ENCODE measurements at places on chromosomes 6 and 20.

GRCh38 chr6:22747571-22747970 lies 178.2 kb downstream of the HDGFL1 start:
- no peak overlapping the region for H3K27ac ChIP-seq
- H3K4me3 ChIP-seq: no peak overlapping the region
- no peak for DNase-seq
- H3K4me1 ChIP-seq: no peaks in the 10 kb centered on the region
- no peaks in the 10 kb centered on the region for H3K36me3 ChIP-seq

DNA sequence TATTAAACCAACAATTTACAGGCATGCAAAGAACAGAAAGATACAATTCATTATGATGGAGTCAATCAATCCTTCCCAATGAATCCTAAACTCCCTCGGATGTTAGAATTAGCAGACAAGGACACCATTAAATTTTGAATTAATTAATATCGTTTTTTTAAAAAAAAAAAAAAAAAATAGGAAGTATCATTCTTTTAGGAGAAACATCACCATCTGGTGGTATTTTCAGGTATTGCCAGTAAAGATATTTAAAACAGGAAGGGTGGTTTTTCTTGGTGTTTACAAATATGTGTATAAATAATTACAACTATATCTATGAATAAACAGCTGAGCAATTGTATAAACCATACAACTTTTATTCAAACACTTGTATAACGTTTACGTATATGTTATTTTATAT lies 564.4 kb downstream of the HAO1 start:
- H3K36me3 ChIP-seq: no peaks in the 10 kb centered on the region
- H3K4me3 ChIP-seq: no peak overlapping the region
- no peaks in the 10 kb centered on the region for H3K4me1 ChIP-seq
- H3K27ac ChIP-seq: no peak overlapping the region
- H3K27me3 ChIP-seq: no peaks in the 10 kb centered on the region

GRCh38 chr6:99137314-99137713 lies 189.6 kb upstream of the FBXL4 start:
- DNase-seq: no peak
- no peaks in the 10 kb centered on the region for H3K4me1 ChIP-seq
- no peak overlapping the region for H3K27ac ChIP-seq
- no peak overlapping the region for H3K4me3 ChIP-seq
- H3K36me3 ChIP-seq: no peaks in the 10 kb centered on the region

- H3K27ac ChIP-seq: no peak overlapping the region
- DNase-seq: no peak
- H3K36me3 ChIP-seq: peaks cover 15% of the 10 kb centered on the region
- peaks cover 75% of the 10 kb centered on the region for H3K4me1 ChIP-seq
- no peaks in the 10 kb centered on the region for H3K27me3 ChIP-seq
Measured at GRCh38 chr6:15430186-15430585, 184.3 kb downstream of the JARID2 start.

DNA sequence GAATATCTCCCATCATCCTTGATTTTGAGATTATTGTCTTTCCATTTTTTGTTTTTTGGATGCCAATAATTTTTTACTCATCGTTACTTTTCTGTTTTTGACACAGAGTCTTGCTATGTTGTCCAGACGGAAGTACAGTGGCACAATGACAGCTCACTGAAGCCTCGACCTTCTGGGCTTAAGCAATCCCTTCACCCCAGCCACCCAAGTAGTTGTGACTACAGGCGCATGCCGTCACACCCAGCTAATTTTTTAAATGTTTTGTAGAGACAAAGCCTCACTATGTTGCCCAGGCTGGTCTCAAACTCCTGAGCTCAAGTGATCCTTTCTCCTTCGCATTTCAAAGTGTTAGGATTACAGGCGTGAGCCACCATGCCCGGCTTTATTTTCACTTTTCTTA lies 602.4 kb upstream of the AGPAT4 start:
- no peak overlapping the region for H3K27ac ChIP-seq
- H3K4me3 ChIP-seq: no peak overlapping the region
- DNase-seq: no peak
- H3K27me3 ChIP-seq: no peaks in the 10 kb centered on the region
- no peaks in the 10 kb centered on the region for H3K4me1 ChIP-seq

DNA sequence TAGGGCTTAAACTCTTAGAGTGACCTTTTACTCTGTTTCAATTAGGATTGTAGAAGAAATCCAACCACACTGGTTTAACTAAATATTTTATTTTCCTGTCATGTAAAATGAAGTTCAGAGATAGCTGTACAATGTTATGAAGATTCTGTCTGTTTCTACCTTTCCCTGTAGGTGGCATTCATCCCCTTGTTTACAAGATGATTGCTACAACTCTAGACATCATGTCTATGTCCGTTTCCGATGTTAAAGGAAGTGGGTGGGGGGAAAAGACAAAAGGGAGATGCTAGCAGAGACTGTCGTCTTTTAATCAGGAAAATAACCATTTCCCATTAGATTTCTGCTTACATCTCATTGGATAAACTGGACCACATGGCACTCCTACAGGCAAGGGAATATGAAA lies 30.9 kb upstream of the RIMS1 start:
- no peak for DNase-seq
- H3K27ac ChIP-seq: no peak overlapping the region
- no peak overlapping the region for H3K4me3 ChIP-seq
- H3K27me3 ChIP-seq: no peaks in the 10 kb centered on the region
- no peaks in the 10 kb centered on the region for H3K4me1 ChIP-seq
- H3K36me3 ChIP-seq: no peaks in the 10 kb centered on the region
